Bronchus fibroblast of lung (primary cell): ENCODE measurements at places on chromosomes 6 and 20. TPM values are rescaled to one million over a fixed set of nuclear protein-coding genes. Genes with fewer than 3 reads are reported as not detected.

Gene CGAS
- total RNA-seq = 5.5 and 8.2 TPM in 2 replicates

Gene COL9A1
- total RNA-seq = not detected in 2 replicates

Gene KPNA5
- 3.1 and 3.7 TPM in 2 replicates for total RNA-seq

Gene TMEM151B
- total RNA-seq = under 0.01 TPM in 1 of 2 replicates, not detected in the other

Gene GRIK2
- 0.15 and 0.17 TPM in 2 replicates for total RNA-seq

Gene SLC29A1
- total RNA-seq = 23.4 and 26.0 TPM in 2 replicates

Gene CCDC170
- total RNA-seq = 0.15 and 0.17 TPM in 2 replicates

Gene ZBTB46
- 1.2 and 1.5 TPM in 2 replicates for total RNA-seq

Gene KCNQ5
- 0.30 and 0.50 TPM in 2 replicates for total RNA-seq

Gene MAP7
- total RNA-seq = 0.15 and 0.34 TPM in 2 replicates

Gene SALL4
- 0.45 and 1.5 TPM in 2 replicates for total RNA-seq

Gene ADGB
- not detected in 2 replicates for total RNA-seq

Gene ABHD16B
- total RNA-seq = not detected in 2 replicates

Gene CST2
- not detected in 2 replicates for total RNA-seq

Gene PNLDC1
- total RNA-seq = not detected in 2 replicates

Gene DSN1
- 30.6 and 37.2 TPM in 2 replicates for total RNA-seq

Gene DLL1
- 0.15 and 0.17 TPM in 2 replicates for total RNA-seq

Gene POM121L2
- total RNA-seq = not detected in 2 replicates

Gene C6orf58
- total RNA-seq = not detected in 2 replicates
